ENCODE measurements at places on chromosomes 6 and 20. TPM values are rescaled to one million over a fixed set of nuclear protein-coding genes. Genes with fewer than 3 reads are reported as not detected.
A peak's percentile ranks its signal among the peaks of the same experiment; 100 is the strongest.

RIMS1 gene
- total RNA-seq = 5.7 TPM

SAMD3 gene
- 0.71 TPM for total RNA-seq

- DNase-seq = peak; percentile 65
These were observed at the start of gene GID8 for GRCh38 chr20:62938105-62938888. TSS of gene GID8 (plus strand) at chr20:62938147. CDS start at chr20:62941503, 3,356 bp downstream.

- no peak for DNase-seq
These were observed 91.2 kb downstream of the JARID2 start for GRCh38 chr6:15336900-15337560.

CGA gene
- 4.3 TPM for total RNA-seq

DNA sequence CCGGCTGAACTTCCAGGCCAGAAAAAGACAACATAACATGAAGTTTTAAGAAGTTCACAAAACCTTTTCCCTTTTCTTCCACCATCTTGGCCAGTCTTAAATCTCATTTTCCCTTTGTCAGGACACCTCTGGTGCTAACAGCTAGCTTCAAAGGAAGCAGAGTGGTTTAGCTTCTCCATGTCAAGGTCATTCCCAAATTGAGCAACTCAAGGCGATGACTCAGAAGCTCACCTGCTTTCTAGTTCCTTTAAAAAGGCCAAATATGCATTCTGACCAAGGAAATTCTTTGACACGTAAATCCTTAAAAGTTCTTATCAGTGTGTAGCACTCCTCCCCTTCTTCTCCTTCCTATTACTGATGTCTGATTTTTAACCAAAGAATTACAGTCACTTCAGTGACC is 69.6 kb upstream of the VGLL2 start:
- no peak for DNase-seq

FBXL4 gene
- 10.8 TPM for total RNA-seq

DNA sequence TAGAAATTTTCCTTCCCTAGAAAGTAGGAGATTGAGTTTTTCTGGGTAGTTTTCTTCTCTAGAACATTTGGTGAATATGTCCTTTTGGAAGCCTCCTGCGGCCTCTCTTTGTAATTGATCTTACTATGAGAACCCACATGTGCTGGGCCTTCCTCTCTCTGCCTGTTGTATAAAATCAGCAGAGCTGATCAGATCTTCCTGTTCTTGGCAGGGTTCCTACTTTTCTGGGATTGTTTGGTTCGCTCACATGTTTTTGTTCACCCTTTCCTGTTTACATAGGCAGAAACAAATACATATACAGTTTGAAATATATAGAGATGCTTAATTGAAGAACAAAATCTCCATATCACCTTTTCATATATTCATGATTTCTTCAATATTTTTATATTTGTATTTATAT is 57.8 kb downstream of the IL22RA2 start:
- DNase-seq = peak; percentile 25

BMP5 gene
- total RNA-seq = 17.6 TPM

TMEM170B gene
- 3.9 TPM for total RNA-seq

Measured in muscle of leg (tissue), 16 donors.